ENCODE measurements at places on chromosomes 7 and 10. TPM values are rescaled to one million over a fixed set of nuclear protein-coding genes. Genes with fewer than 3 reads are reported as not detected.

DNA sequence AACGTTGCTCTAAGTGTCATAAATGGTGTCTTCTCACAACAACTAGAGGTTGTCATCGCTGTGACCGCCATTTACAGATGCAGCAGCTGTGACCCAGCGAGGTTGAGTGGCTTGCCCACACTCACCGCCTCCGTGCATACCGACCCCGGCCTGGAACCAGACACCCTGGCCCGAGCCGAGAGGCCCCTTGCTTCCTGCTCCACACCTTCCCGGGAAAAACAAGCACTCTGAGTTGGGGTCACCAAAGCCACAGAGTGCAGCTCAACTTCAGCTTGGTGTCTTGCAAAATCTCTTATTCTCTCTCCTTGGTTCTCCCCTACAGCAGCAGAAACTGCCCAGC, 115.7 kb upstream of the PPP2R2D start:
- H3K4me1 ChIP-seq, result no peaks in the 10 kb centered on the region
- H3K27me3 ChIP-seq, result no peaks in the 10 kb centered on the region
- no peak overlapping the region for H3K27ac ChIP-seq
- DNase-seq, result no peak
- H3K4me3 ChIP-seq, result no peak overlapping the region

DNA sequence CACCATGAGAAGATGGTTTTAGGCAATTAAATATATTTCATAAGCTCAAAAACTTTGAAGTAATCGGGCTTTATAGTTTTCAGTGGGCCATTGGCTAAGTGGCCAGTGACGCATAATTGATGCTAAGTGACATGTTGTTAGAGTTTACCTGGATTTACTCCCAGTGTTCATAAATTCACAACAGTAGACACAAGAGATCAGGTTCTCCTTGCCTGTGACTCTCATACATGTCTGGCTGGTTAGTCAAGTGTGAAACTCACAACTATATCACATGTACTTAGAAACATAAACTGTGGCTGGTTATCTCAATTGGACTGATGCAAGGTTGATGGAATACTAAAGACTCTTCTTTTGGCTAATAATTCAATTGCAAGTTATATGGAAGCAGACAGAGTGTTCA, 26.2 kb downstream of the ASB15 start:
- no peak overlapping the region for H3K4me3 ChIP-seq
- H3K4me1 ChIP-seq, result peaks cover 3% of the 10 kb centered on the region
- no peak for DNase-seq
- no peaks in the 10 kb centered on the region for H3K36me3 ChIP-seq

DNA sequence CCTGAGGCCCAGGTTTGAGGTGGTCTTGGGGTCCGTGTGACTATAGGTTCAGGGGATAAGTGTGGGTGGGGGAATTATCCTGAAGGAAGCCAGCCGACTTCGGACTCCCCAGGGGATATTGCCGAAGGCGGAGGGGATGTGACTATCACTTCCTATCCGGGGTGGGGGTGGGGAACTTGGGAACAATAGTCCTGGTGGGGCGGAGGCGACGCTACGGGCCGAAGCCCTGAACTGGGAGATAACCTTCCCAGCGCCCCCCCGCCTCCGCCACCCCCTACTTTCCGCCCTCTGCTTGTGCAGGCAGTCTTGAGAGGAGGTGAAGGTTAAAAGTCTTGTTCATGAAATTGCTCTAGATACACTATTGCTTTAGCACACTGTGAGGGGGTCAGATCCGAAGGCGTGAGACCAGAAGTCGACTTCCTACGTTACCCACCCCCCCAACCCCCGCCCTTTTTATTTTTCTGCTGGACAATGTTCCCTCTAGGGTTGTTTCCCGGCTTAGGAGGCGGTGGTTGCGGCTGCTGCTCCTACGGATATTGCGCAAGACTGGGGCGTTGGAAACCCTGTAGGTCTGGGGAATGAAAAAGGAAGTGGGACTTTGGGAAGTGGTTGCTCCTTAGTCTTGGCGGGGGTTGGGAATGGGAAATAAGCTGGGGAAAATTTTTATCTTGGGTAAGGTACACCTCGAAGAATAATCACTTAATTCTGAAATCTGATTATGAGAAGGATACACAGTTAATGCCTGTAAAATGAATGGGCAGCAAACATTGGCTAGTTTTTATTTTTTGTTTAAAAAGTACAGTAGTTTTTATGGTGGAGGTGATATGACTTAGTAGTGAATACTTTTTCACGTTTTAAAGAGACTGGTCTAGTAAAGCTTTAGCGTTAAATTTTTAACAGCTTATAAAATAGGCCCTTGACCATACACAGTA, 1.5 kb downstream of the PTPN12 start:
- peak overlapping the region; percentile 60 for H3K27ac ChIP-seq
- H3K4me1 ChIP-seq, result peaks cover 12% of the 10 kb centered on the region
- H3K4me3 ChIP-seq, result peak overlapping the region; percentile 56
- no peaks in the 10 kb centered on the region for H3K27me3 ChIP-seq
- H3K36me3 ChIP-seq, result no peaks in the 10 kb centered on the region
- peak; percentile 91 for DNase-seq

DNA sequence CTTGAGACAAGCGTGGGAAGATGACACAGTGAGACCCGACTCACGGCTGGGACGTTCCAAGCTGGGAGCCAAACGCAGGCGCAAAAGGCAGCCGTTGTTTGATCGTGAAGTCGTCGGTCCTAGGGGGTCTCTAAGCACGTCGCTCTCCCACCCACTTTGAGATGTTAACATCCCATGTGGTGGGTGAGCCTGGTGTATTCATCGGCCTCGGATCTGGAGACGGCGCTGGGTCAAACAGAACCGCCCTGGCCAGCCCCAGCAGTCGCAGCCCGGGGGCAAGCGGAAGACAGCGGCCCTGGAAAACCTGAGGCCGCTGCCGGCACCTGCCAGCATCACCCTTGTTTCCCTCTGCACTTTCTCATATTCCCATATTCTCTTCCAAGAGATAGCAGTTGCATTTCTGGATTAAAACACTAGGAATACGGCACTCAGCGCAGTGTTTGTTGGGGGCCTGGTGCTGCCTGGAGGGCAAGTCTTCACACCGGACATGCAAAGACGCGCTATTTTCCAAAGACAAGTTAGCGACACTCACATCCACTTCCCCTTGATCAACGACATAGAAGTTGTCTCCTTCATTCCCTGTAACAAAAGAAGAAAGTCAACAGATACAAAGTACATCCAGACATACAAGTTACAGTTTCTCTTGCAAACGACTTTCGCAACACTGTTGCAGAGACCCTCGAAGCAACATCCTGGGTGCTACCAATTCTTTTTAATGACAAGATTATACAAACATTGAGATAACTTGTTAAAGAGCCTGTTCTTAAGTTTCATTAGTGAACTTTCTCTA, 86.2 kb upstream of the PDGFA start:
- H3K27me3 ChIP-seq, result no peaks in the 10 kb centered on the region
- no peak for DNase-seq
- peaks cover 1% of the 10 kb centered on the region for H3K36me3 ChIP-seq
- peaks cover 6% of the 10 kb centered on the region for H3K4me1 ChIP-seq

- no peaks in the 10 kb centered on the region for H3K4me1 ChIP-seq
- no peak overlapping the region for H3K4me3 ChIP-seq
- DNase-seq, result no peak
- H3K27ac ChIP-seq, result no peak overlapping the region
- H3K27me3 ChIP-seq, result no peaks in the 10 kb centered on the region
- no peaks in the 10 kb centered on the region for H3K36me3 ChIP-seq
Measured at GRCh38 chr10:79342811-79343561, 4.3 kb upstream of the PPIF start.

- no peaks in the 10 kb centered on the region for H3K4me1 ChIP-seq
- no peak for DNase-seq
- H3K27ac ChIP-seq, result no peak overlapping the region
- no peaks in the 10 kb centered on the region for H3K36me3 ChIP-seq
- no peak overlapping the region for H3K4me3 ChIP-seq
- no peaks in the 10 kb centered on the region for H3K27me3 ChIP-seq
Measured at GRCh38 chr10:115402699-115403098, 309.5 kb downstream of the ATRNL1 start.

- no peak for DNase-seq
- no peak overlapping the region for H3K4me3 ChIP-seq
- H3K27ac ChIP-seq, result peak overlapping the region; percentile 31
- H3K27me3 ChIP-seq, result no peaks in the 10 kb centered on the region
Measured at GRCh38 chr10:73408061-73408460, 5.8 kb downstream of the ANXA7 start.

GRCh38 chr7:98329100-98329790, 47.8 kb downstream of the BRI3 start:
- H3K27me3 ChIP-seq, result no peaks in the 10 kb centered on the region
- no peak overlapping the region for H3K4me3 ChIP-seq
- peak; percentile 88 for DNase-seq

DNA sequence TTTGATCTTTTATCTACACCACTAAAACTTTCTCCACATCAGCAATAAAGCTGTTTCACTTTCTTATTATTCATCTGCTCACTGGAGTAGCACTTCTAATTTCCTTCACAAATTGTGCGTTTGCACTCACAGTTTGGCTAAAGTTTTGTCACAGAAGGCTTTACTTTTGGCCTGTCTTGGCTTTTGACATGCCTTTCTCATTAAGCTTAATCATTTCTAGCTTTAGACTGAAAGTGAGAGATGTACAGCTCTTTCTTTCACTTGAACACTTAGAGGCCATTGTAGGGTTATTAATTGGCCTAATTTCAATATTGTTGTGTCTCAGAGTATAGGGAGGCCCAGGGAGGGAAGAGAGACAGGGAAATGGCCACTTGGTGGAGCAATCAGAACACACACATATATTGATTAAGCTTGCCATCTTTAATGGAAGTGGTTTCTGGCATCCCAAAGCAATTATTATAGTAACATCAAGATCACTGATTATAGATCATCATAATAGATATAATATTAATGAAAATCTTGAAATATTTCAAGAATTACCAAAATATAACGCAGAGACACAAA, 512.5 kb downstream of the ETV1 start:
- H3K4me1 ChIP-seq, result no peaks in the 10 kb centered on the region
- DNase-seq, result no peak
- no peaks in the 10 kb centered on the region for H3K36me3 ChIP-seq
- H3K27me3 ChIP-seq, result no peaks in the 10 kb centered on the region
- no peak overlapping the region for H3K27ac ChIP-seq
- H3K4me3 ChIP-seq, result no peak overlapping the region

DNA sequence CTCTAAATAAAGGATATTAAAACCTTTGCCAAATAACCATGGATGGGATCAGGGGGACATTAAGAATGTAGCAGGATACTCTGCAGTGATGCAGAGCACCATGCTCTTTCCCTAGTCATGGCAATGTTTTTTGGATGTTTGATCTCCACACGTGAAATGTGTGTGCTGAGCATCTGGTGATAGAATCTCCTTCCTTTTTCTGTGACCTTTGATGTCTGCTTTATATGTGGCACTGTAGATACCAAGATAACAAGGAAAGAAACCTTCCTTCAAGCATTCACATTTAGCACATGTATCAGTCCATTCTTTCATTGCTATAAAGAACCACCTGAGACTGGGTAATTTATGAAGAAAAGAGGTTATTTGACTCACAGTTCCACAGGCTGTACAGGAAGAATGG, 87.7 kb upstream of the CYP2C9 start:
- DNase-seq, result no peak
- no peak overlapping the region for H3K4me3 ChIP-seq
- no peaks in the 10 kb centered on the region for H3K36me3 ChIP-seq
- H3K27ac ChIP-seq, result no peak overlapping the region

GRCh38 chr7:129719980-129720732, 108.6 kb downstream of the NRF1 start:
- no peak overlapping the region for H3K27ac ChIP-seq
- H3K4me3 ChIP-seq, result no peak overlapping the region
- no peaks in the 10 kb centered on the region for H3K27me3 ChIP-seq
- H3K36me3 ChIP-seq, result no peaks in the 10 kb centered on the region
- H3K4me1 ChIP-seq, result no peaks in the 10 kb centered on the region

DNA sequence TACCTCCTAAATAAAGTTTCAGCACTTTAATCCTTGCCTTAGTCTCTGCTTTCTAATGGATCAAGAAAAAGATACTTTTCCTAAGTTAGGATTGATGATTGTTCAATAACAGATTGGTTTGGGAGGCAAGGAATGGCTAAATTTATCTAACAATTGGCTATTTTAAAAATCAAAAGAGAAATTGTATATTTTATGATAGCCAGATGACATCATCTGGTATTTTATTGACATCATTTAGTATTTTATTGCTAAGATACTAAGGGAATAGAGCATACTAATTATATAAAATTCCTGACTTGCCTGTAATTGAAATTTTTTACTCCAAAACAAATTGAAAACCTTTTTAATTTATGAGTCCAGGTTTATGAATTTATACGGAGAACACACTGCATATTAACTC, 19.3 kb upstream of the FAM13C start:
- no peaks in the 10 kb centered on the region for H3K4me1 ChIP-seq
- H3K27me3 ChIP-seq, result 0 out of 2 replicates have a peak, but pooled peaks cover 3% of the 10 kb centered on the region

DNA sequence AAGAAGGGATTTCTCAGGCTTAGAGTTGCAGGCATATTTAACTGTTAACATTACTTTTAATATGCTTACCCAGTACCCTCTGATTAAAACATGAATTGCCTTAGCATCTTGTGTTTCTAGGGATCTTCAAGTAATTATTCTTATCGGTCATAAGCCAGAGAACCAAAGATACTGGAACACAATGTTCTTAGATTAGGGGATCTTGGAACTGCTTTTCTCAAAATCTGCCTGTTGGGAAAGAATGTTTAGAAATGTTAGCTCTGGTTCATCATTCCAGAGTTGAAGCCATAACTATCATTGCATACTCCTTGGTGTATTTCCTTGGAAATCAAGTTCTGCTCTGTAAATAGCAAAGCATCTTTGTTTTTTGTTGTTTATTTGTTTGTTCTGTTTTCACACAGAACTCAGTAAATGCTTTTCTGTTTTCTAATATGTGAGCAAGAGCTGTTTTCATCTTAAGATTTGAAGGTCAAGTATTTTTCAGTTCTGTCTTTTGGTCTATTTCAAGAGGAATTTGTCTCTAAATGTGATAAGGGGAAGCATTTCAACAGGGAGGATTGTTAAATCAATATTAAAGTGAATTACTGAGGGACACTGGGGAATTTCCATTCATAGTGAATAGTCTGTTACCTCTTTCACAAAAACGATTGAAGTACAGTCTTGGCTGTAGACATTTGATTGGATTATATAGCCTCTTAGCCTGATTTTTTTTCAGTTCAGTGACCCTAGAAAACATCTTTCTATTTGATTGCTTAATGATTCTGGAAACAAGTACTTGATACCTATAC, 103.2 kb upstream of the CYP26C1 start:
- H3K27ac ChIP-seq, result no peak overlapping the region
- H3K36me3 ChIP-seq, result no peaks in the 10 kb centered on the region
- DNase-seq, result no peak
- no peak overlapping the region for H3K4me3 ChIP-seq
- no peaks in the 10 kb centered on the region for H3K4me1 ChIP-seq

AKR1E2 gene
- 68.5 TPM for total RNA-seq

RBP3 gene
- not detected for total RNA-seq

UNCX gene
- total RNA-seq, result not detected

HOXA3 gene
- total RNA-seq, result 22.6 TPM

ELN gene
- not detected for total RNA-seq
